ENCODE measurements at places on chromosomes 11 and 22. TPM values are rescaled to one million over a fixed set of nuclear protein-coding genes. Genes with fewer than 3 reads are reported as not detected.

DNA sequence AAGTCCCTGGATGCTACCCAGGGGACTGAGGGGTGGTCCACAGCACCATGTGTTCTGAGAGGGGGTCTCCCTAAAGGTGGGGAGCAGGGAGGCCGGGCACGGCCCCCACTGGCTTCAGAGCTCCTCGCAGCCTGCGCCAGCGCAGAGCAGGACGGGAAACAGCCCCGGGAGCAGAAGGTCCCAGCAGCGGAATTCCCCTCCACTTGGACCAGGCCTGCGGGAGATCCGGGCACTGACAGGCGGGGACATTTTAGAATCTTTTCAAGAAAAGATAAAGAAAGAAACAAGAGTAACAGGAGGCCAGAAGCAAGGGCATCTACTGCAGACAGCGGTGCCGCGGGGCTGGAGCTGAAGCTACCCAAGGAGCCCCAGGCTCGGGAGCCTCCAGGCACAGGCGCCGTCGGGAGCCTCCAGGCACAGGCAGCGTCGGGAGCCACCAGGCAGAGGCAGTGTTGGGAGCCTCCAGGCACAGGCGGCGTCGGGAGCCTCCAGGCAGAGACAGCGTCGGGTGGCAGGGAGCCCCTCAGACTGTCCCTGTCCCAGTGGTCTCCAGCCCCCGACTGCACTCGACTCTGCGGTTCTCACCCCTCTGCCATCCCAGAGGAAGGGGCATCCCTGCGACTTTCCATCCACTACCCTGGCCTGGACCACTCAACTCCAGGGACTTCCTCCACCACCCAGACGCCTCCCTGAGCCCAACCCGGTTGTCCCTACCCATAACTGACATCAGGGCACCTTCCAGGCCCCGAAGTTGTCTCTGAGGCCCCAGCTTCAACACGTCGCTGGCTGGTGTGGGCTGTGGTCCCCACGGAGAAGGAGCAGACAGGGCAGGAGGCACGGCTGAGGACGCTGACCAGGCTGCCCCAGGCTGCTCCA is 211.1 kb downstream of the BRD1 start:
- DNase-seq, result no peak
- H3K27me3 ChIP-seq, result no peaks in the 10 kb centered on the region
- H3K36me3 ChIP-seq, result no peaks in the 10 kb centered on the region
- no peak overlapping the region for H3K4me3 ChIP-seq
- H3K27ac ChIP-seq, result no peak overlapping the region

- H3K4me3 ChIP-seq, result no peak overlapping the region
- no peaks in the 10 kb centered on the region for H3K27me3 ChIP-seq
- H3K27ac ChIP-seq, result no peak overlapping the region
- DNase-seq, result no peak
- H3K4me1 ChIP-seq, result no peaks in the 10 kb centered on the region
These were observed 89.4 kb downstream of the PKNOX2 start for GRCh38 chr11:125253795-125254525.

- H3K4me1 ChIP-seq, result peaks cover 5% of the 10 kb centered on the region
- no peak for DNase-seq
These were observed 26.3 kb upstream of the SORL1-AS1 start for GRCh38 chr11:121478895-121479697.

GRCh38 chr11:108618529-108618928 is 25.0 kb upstream of the EXPH5 start:
- H3K4me3 ChIP-seq, result no peak overlapping the region
- peaks cover 27% of the 10 kb centered on the region for H3K4me1 ChIP-seq
- DNase-seq, result no peak

The TNNT3 gene
- total RNA-seq, result 1.6 TPM

The TBX10 gene
- not detected for total RNA-seq

The TREH gene
- total RNA-seq, result 0.57 TPM

The DMC1 gene
- not detected for total RNA-seq

The MISFA gene
- total RNA-seq, result not detected

Data from esophagus squamous epithelium (tissue), 5 donors.